ENCODE measurements at places on chromosomes 7 and 10.

- peak; percentile 51 for DNase-seq
These were observed at the start of gene CELF2 for GRCh38 chr10:11017570-11018431. TSS of gene CELF2 (plus strand) at chr10:11017872. CDS start at chr10:11018090, 218 bp downstream.

- no peak for DNase-seq
These were observed 168.8 kb upstream of the POT1 start for GRCh38 chr7:125098377-125098970.

GRCh38 chr10:70283445-70284399, at the start of gene NPFFR1:
TSS of gene NPFFR1 (minus strand) at chr10:70284004. CDS start at chr10:70283676, 328 bp downstream.
- no peak for DNase-seq

GRCh38 chr10:84665211-84665610, 336.8 kb downstream of the CCSER2 start:
- no peak for DNase-seq

- no peak for DNase-seq
These were observed 9.5 kb downstream of the RHOBTB1 start for GRCh38 chr10:60934215-60935175.

DNA sequence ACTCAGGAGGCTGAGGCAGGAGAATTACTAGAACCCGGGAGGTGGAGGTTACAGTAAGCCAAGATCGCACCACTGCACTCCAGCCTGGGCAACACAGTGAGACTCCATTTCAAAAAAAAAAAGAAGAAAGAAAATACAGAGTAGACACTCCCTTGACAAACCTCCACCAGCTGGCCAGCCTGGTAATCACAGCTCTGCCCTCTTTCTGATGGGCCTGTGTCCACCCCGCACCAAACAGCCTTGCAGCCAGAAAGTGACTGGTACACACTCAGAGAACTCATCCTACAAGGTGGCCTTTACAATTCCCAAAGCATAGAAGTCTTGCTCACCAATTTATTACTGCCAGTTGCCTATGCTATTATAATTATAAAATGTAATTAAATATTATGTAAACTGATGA, 66.6 kb downstream of the COBL start:
- DNase-seq: no peak

Data from COR-L47 (cell line).